ENCODE measurements at places on chromosomes 1 and 21. TPM values are rescaled to one million over a fixed set of nuclear protein-coding genes. Genes with fewer than 3 reads are reported as not detected.

SLFNL1 gene
- total RNA-seq, result 4.4 TPM

BARHL2 gene
- total RNA-seq, result not detected

TACSTD2 gene
- not detected for total RNA-seq

TEX35 gene
- total RNA-seq, result not detected

KLF17 gene
- total RNA-seq, result not detected

OLFML2B gene
- 1.6 TPM for total RNA-seq

CELA2A gene
- not detected for total RNA-seq

CCDC27 gene
- total RNA-seq, result not detected

LY9 gene
- total RNA-seq, result not detected

IGSF21 gene
- 66.0 TPM for total RNA-seq

CD58 gene
- 5.3 TPM for total RNA-seq

CHI3L1 gene
- 0.63 TPM for total RNA-seq

LGR6 gene
- 1.3 TPM for total RNA-seq

HHIPL2 gene
- total RNA-seq, result 0.94 TPM

CFHR5 gene
- total RNA-seq, result not detected

MYOG gene
- not detected for total RNA-seq

CELA3B gene
- not detected for total RNA-seq

GLIS1 gene
- total RNA-seq, result not detected

CD5L gene
- not detected for total RNA-seq

MX2 gene
- total RNA-seq, result 0.31 TPM

WLS gene
- total RNA-seq, result 45.4 TPM

A3GALT2 gene
- total RNA-seq, result not detected

TRIM67 gene
- 61.7 TPM for total RNA-seq

TCHHL1 gene
- total RNA-seq, result not detected

SMCP gene
- not detected for total RNA-seq

SPRR4 gene
- not detected for total RNA-seq

CD1B gene
- total RNA-seq, result not detected

FLG gene
- total RNA-seq, result not detected

LCE1D gene
- not detected for total RNA-seq

U2AF1 gene
- total RNA-seq, result 65.7 TPM

LRRC3 gene
- 13.5 TPM for total RNA-seq

CYP4A11 gene
- 0.31 TPM for total RNA-seq

RPTN gene
- not detected for total RNA-seq

MSH4 gene
- total RNA-seq, result 1.9 TPM

OR2T11 gene
- total RNA-seq, result not detected

GPR153 gene
- total RNA-seq, result 27.2 TPM

COL8A2 gene
- 0.94 TPM for total RNA-seq

RAB7B gene
- total RNA-seq, result 0.31 TPM

DAB1 gene
- 93.9 TPM for total RNA-seq

TRMT1L gene
- 21.3 TPM for total RNA-seq

FCRL2 gene
- total RNA-seq, result not detected

GNB1 gene
- 271 TPM for total RNA-seq

SELL gene
- 0.31 TPM for total RNA-seq

G0S2 gene
- total RNA-seq, result 2.2 TPM

SMIM1 gene
- 2.5 TPM for total RNA-seq

KRTAP12-2 gene
- total RNA-seq, result not detected

ADGRB2 gene
- total RNA-seq, result 103 TPM

NBPF1 gene
- 163 TPM for total RNA-seq

NES gene
- 29.7 TPM for total RNA-seq

CCDC190 gene
- total RNA-seq, result 0.94 TPM

CTTNBP2NL gene
- 40.4 TPM for total RNA-seq

All from parietal lobe (tissue), 2 donors.